ENCODE measurements at places on chromosomes 2 and 18. TPM values are rescaled to one million over a fixed set of nuclear protein-coding genes. Genes with fewer than 3 reads are reported as not detected.

Gene HOXD9
- not detected for total RNA-seq

Gene RAMP1
- 16.4 TPM for total RNA-seq

Gene RAPGEF4
- total RNA-seq, result 1.3 TPM

Gene CAPN10
- total RNA-seq, result 17.2 TPM

Gene RTP5
- total RNA-seq, result not detected

Gene GLB1L
- total RNA-seq, result 28.2 TPM

Gene UGT1A8
- not detected for total RNA-seq

Gene CMPK2
- total RNA-seq, result 0.26 TPM

Gene IL1R2
- total RNA-seq, result 1.0 TPM

Gene IL36G
- not detected for total RNA-seq

Gene TNFAIP6
- 53.8 TPM for total RNA-seq

Gene NEDD4L
- 8.5 TPM for total RNA-seq

Gene DNAJC5G
- not detected for total RNA-seq

Gene KIF5C
- 0.17 TPM for total RNA-seq

Gene KCNJ3
- total RNA-seq, result not detected

Gene ASB18
- not detected for total RNA-seq

Gene LIMS3
- total RNA-seq, result not detected

Gene ASPRV1
- 0.33 TPM for total RNA-seq

Gene RNU2-63P
- total RNA-seq, result 268 TPM

Gene TMEM200C
- 0.17 TPM for total RNA-seq

Gene CIB4
- not detected for total RNA-seq

Gene FEV
- total RNA-seq, result not detected

Gene DSC2
- total RNA-seq, result under 0.01 TPM

Gene CTAGE1
- under 0.01 TPM for total RNA-seq

Gene PASK
- total RNA-seq, result 1.5 TPM

Gene ATP6V1B1
- 2.1 TPM for total RNA-seq

Gene SKA1
- 1.0 TPM for total RNA-seq

Gene CHPF
- total RNA-seq, result 46.0 TPM

Gene NYAP2
- not detected for total RNA-seq

Gene THSD7B
- under 0.01 TPM for total RNA-seq

Gene MALL
- 3.1 TPM for total RNA-seq

Gene ACKR3
- 0.17 TPM for total RNA-seq

Gene NPPC
- total RNA-seq, result not detected

Gene DSG4
- not detected for total RNA-seq

Gene MREG
- total RNA-seq, result 3.5 TPM

Gene GTF2A1L
- 3.3 TPM for total RNA-seq

Gene IL18R1
- total RNA-seq, result 5.4 TPM

Gene LYPD6B
- not detected for total RNA-seq

Gene SP140
- 0.33 TPM for total RNA-seq

Gene SRD5A2
- not detected for total RNA-seq

Gene AGXT
- total RNA-seq, result not detected

Gene CFAP65
- total RNA-seq, result not detected

Gene SCN3A
- 0.33 TPM for total RNA-seq

All from fibroblast of lung (primary cell).